ENCODE measurements at places on chromosomes 2 and 18.

DNA sequence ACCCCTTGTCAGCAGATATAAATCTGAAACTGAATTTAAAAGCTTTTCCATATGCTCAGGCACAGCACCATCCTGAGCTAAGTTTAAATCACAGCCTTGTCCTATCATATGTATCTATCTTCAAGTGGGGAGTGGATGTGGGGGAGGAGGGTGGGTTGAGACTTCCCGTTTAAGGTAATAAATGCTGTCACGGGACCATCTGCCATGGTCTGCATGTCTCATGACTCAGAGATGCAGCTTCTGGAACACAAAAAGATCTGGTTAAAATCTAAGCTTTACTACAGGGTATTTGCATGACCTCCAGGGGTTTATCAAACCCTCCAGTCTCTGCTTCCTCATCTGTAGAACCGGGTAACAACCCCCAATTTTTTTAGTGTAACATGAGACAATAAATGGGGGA lies 377.7 kb upstream of the ST6GAL2 start:
- no peak for DNase-seq

DNA sequence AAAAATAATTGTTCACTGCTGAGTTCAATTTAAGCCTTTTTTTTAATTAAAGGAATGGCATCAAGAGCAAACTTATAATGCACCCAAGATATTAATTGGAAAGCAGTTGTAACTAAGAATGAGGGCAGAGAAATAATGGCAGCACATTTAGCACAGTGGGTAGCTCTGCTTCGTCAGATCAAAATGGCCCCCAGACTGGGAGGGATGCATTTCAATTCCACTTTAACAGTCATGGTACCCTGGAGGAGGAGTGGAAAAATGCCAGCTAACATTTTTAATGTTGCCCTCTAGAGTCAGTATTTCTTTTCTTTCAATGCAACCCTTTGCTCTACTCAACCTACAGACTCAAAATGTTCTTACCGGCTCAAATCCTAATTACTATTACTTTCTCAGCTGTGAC lies 504.8 kb upstream of the SETBP1 start:
- DNase-seq = no peak

DNA sequence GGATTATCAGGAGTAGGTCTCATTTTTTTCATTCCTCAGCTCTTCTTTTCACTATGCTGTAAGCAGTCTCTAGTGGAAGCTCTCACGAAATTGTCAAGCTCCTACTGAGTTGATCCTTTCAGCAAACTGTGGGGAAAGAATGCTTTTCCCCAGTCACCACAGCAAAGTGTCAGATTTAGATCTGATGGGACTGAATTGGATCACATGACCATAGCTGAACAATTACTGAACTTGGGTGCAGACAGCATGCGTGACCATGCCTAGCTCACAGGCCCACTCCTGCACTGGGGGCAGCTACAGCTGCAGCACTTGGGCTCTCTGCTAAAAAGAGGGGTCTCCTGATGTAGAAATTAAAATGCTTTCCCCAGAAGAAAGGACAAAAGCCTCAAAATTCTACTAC lies 3.1 kb downstream of the ARHGAP15 start:
- no peak for DNase-seq

GRCh38 chr2:160816916-160817499 lies 323.4 kb upstream of the RBMS1 start:
- no peak for DNase-seq

- DNase-seq = peak; percentile 94
These were observed 9.7 kb downstream of the SMAD7 start for GRCh38 chr18:48940854-48941611.

Data from CD4-positive, alpha-beta T cell treated with Interleukin-10 for 1 hour (primary cell).